ENCODE measurements at places on chromosomes 7 and 10.

- DNase-seq: no peak
These were observed 42.6 kb upstream of the EFCAB10 start for GRCh38 chr7:105623906-105624305.

DNA sequence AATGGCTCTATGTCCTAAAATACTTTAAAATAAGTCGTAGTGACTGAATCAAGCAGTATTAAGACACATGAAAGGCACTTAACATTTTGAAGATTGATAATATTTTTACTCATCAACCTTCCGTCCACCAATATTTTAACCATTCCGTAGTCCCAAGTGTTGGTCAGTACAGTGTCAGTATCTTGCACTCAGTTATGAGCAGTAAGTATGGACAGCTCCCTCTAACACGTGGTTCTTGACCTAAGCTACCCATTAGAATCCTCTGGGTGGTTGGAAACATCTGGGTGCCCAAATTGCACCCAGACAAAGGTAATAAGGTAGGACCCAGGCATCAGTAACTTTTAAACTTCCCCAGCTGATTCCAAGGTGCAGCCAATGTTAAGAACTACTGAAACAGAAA lies 260.2 kb downstream of the HDAC9 start:
- DNase-seq: no peak

- DNase-seq: no peak
These were observed 225.3 kb upstream of the PITRM1 start for GRCh38 chr10:3397846-3398245.

DNA sequence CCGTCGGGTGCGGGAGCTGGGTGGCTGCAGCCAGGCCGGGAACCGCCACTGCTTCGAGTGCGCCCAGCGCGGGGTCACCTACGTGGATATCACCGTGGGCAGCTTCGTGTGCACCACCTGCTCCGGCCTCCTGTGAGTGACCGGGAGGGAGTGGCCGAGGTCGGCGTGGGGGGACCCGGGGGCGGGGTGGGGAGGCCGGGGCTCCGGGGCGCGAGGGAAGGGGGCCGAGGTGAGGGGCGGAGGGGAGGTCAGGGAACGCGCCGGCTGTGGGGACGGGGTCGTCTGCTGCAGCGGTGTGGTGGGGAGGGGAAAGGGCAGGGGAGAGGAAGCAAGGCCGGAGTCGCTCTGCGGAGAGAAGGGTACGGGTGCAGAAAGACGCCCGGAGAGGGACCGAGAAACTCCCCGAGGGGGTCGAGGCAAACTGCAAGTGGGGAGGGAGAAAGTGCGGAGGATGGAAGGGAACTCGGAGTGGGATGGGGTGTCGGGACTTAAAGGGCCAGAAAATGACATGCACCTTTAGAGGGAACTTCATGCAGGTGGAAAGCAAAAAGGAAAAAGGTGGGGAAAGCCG lies 518 bp downstream of the AGFG2 start:
- DNase-seq: no peak
